ENCODE measurements at places on chromosomes 6 and 20.
A peak's percentile ranks its signal among the peaks of the same experiment; 100 is the strongest.

DNA sequence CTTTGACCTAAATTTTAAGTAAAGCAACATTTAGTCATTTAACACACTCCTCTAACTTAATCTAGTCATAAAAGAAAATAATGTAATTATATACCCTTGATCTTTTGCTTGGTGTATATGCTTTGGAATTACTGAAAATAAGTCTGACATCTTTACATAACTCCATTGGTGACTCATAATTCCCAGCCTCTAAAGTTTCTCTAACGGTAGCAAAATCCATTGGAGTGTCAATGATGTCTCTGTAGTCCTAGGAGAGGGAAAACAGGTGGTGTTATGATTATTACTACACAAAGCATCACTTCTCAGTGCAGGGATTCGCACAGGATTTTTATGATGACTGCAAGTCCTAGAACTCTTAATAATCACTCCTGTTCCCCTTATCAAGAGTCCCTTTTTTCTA lies 80.2 kb downstream of the IRAK1BP1 start:
- DNase-seq = peak; percentile 14

GRCh38 chr6:27791182-27791943 lies 120.8 kb downstream of the OR2B2 start:
- peak; percentile 83 for DNase-seq

GRCh38 chr20:5864873-5865587 lies 85.3 kb downstream of the TRMT6 start:
- peak; percentile 86 for DNase-seq

GRCh38 chr6:89970609-89971337 lies 76.5 kb downstream of the GJA10 start:
- peak; percentile 59 for DNase-seq

DNA sequence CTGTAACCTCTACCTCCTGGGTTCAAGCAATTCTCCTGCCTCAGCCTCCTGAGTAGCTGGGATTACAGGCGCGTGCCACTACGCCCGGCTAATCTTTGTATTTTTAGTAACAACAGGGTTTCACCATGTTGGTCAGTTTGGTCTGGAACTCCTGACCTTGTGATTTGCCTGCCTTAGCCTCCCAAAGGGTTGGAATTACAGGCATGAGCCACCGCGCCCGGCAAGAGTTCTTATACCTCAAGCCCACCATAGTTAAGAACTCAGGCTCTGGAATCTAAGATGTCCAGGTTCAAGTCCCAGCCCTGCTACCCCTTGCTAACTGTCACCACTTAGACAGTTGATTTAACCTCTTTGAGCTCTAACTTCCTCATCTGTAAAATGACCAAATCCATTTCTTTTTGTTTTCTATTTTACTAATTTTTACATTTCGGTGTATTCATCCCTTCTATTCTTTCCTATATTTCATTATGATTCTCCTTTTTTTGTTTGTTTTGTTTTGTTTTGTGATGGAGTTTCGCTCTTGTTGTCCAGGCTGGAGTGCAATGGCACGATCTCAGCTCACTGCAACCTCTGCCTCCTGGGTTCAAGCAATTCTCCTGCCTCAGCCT lies 104.8 kb upstream of the ZNF217 start:
- no peak for DNase-seq

DNA sequence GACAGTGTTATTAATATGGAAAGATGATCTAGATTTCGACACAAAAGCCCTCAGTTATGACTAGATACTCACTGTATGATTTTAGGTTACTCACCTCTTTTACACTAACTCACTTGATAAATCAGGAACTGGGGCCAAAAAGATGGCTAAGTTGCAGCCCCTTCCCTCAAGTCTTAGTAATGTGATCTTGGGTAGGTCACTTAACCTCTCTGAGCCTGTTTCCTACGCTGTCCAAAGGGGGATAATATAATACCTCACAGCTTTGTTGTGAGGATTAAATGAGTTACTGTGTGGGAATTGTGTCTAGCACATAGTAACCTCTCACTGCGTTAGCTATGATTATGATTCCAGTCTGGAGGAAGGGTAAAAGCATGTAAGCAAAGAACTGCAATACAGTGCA lies 1.3 kb downstream of the TTI1 start:
- no peak for DNase-seq

- DNase-seq = no peak
These were observed 21.2 kb downstream of the TRIM15 start for GRCh38 chr6:30184417-30185031.

- no peak for DNase-seq
These were observed 144.3 kb upstream of the MLN start for GRCh38 chr6:33947916-33948594.

DNA sequence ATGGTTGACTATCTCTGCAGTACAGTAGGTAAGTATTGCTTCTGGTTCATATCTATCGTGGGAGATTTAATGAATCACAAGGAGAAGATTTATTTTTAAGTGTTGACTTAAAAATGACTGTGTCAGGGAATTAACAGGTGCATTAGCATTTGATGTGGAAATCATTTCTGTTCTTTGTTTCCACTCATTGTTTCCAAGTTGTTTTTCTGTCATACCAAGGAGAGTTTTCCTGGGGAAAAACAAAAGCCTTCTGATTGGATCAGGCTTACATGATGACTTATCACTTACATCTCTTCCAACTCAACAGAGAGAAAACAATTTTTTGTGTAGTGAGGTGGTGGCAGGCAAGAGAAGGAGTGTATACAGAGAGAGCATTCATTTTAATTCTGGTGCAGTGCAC lies 686.4 kb downstream of the HTR1B start:
- no peak for DNase-seq

- peak; percentile 81 for DNase-seq
These were observed 74.8 kb upstream of the SIRPA start for GRCh38 chr20:1820138-1821079.

GRCh38 chr20:34888468-34888867 lies 12.1 kb downstream of the ACSS2 start:
- DNase-seq = no peak

GRCh38 chr20:57860576-57860975 lies 150.8 kb upstream of the PMEPA1 start:
- no peak for DNase-seq

GRCh38 chr6:1143655-1144054 lies 168.2 kb upstream of the FOXQ1 start:
- DNase-seq = peak; percentile 5

DNA sequence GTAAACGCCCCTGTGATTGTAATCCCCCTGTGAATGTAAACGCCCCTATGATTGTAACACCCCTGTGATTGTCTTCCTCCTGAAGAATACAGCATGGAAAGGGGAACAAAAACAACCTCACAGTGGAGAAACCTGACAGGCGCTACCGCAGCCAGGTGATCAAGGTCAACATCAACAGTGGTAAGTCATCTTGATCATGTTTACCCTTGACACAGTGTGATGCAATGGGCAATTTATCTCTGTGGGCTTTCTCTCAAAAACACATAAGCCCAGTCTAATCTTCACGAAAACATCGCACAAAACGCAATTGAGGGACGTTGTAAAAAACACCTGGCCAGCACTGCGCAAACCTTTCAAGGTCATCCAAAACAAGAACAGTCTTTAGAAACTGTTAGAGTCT lies 277.2 kb downstream of the PRKN start:
- no peak for DNase-seq

DNA sequence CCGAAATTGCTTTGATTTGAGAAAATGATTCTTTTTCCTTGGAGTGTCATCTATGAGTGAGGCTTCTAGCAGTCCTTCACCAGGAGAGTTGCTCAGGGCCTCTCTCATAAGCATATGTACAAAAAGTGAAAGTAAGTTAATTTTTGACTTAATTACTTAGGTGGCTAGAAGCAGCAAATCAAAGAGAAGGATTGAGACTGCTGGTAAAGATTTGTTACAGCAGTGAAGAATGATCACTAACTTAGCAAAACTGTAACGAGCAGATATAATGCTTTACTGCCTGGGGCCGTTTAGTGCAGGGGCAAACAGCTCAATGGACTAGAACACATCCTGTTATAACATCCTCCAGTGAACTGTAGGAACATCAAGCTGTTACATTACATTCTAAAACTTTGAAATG lies 167.8 kb upstream of the RIPOR2 start:
- no peak for DNase-seq

DNA sequence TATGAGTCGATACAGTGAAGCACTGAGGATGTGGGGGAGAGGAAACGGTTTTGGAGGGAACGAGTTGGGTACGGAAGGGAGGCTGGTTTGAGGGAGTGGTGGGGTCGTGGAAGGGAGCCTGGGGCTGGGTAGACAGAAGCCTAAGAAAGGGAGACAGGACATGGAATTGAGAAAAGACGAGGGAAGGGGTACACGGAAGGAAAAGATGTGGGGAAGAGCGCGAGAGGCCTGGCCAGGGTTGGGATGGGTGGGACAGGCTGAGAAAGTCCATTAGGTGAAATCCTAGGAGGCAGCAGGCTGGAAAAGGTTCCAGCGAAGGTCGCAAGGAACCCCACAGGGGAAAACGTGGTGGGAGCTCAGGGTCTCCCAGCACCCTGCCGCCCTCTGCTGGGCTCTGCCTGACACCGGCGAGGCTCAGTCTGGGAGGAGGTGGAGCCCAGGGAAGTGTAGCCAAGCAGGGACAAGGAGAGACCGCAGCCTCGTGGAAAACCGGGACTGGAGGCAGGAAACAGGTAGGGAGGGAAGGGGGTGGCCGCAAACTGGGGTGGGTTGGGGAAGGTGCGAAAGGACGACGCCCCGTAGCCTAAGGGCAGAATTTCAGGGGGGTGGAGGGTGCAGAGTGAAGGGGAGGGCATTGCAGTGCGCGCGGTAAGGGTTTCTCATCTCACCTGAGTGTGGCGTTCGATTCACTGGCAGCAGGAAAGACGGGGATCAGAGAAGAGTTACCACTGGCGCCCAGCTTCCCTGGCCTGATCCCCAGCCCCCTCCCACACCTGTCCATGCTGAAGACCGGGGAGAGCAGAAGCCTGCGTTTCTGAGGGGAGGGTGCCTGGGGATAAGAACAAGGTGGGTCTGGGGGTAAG lies 4.3 kb downstream of the GABBR1 start:
- DNase-seq = peak; percentile 64

DNA sequence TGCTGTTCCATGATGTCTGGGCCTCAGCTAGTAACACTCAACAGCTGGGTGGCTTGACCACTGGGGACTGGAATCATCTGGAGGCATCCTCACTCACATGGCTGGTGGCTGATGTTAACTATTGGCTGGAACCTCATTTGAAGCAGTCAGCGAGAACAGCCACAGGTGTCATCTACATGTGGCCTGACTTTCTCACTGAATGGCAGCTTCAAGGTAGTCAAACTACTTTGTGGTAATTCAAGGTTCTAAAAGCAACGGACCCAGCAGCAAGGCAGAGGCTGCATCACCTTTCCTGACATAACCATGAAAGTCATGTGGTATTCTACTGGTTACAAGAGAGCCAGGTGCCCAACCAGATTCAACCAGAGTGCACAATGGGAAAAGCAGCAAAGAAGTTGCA lies 115.9 kb upstream of the DST start:
- no peak for DNase-seq

- no peak for DNase-seq
These were observed 336 bp upstream of the LY6G5C start for GRCh38 chr6:31681135-31681671.

DNA sequence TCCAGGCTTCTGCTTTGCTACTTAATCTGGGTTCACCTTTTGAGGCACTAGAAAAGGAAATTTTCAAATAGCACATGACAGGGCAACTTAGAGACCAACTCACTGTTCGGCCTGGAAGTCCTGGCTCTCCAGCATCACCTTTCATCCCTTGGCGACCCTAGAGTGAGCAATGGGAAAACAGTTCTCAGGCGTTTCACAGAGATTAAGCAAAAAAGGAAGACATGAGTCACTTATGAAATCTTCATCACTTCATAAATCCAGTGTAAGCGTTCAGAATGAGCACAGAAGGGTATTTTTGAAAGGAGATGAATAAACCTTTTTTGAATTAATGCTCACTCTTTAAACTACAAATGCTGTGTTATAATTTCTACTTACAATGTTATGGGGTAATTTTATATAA lies 104.0 kb downstream of the COL12A1 start:
- DNase-seq = peak; percentile 77

Measured in amniotic epithelial cell (primary cell).